ENCODE measurements at places on chromosomes 1 and 21.
A peak's percentile ranks its signal among the peaks of the same experiment; 100 is the strongest.

DNA sequence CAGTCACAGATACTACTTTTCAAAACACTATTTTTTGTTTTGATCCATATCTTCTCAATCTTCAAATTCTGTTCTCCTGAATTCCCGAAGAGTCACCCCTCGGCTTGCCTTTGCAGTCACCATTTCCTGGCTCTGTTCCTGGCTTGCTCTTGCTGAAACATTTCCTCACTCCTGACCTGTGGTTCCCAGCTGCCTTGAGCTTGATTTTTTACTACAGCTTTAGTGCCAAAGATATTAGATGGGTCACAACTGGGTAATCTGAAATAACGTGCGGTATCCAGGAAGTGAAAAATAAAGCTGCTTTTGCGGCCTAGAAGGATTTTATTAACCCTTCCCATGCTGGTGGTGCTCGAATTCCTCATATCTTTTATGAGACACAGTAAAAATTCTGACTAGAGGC is 318.8 kb downstream of the PCP4 start:
- DNase-seq: no peak

DNA sequence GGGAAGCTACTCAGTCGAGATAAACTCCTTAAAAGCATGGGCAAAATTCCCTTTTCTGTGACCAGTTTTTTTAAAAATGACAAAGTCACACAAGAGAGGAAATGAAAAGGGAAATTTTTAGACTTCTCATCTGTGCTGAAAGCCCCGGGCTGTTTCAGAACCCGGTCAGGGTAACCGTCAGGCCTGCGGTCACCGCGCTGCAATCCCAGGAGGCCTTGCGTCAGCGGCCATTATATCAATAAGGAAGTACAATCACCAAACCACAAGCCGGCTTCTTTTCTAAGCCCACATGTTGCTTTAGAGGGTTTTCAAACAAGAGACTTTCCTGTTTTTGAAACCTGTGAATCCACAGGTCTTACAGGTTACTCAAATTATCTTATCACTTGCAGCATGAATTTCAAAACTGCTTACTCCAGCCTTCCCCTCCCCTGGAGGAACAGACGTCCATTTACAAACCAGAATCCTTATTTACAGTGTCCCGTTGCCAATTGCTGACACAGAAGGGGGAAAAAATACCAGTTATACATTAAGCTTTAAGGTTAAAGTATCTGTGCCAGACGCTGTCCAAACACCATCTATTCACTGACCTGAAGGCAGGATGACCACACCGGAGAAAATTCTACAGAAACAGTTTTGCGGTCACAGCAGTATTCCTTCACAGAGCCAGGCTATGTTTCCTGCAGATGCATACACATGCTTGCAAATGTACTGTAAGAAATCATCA is 165.3 kb downstream of the TOMM20 start:
- no peak for DNase-seq

- no peak for DNase-seq
Measured at GRCh38 chr21:26837539-26837938, 7.7 kb downstream of the ADAMTS1 start.

DNA sequence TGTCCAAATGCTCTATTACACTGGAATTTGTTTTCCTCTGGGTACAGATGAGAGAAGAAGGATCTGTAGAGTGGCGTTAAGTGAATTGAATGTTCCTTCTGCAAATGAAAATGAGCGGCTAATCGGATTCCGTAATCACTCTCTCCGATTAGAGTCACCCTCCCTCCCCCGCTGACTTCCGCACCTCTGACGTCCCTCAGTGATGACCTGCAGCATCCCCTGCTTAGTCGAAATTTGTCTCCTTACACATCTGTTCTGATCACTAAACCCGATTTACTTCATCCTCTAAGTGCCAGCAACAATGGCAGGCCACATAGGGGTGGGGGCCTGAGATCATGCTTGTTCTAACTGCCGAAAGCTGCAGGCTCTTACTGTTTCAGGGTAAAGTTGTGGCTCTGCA is 378.7 kb downstream of the SEC16B start:
- no peak for DNase-seq

DNA sequence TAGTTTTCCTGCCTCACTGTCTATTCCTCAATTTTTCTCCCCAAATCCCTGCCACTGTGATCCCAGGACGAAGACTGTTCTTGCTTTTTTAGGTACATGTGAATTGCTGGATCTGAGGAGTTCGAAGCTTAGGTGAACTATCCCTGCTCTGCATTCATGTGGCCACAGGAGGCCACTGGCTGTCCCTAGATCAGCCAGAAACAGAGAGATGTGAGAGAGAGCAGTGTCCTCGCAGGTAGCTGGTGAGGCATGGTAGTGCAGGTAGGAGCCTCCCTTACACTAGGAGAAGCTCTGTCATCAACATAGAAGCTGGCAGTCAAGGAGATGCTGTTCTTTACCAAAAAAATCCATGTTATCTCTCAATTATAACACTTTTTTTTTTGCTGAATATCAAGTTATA is 71.5 kb downstream of the USP24 start:
- DNase-seq: peak; percentile 18
